ENCODE measurements at places on chromosomes 12 and 14.

DNA sequence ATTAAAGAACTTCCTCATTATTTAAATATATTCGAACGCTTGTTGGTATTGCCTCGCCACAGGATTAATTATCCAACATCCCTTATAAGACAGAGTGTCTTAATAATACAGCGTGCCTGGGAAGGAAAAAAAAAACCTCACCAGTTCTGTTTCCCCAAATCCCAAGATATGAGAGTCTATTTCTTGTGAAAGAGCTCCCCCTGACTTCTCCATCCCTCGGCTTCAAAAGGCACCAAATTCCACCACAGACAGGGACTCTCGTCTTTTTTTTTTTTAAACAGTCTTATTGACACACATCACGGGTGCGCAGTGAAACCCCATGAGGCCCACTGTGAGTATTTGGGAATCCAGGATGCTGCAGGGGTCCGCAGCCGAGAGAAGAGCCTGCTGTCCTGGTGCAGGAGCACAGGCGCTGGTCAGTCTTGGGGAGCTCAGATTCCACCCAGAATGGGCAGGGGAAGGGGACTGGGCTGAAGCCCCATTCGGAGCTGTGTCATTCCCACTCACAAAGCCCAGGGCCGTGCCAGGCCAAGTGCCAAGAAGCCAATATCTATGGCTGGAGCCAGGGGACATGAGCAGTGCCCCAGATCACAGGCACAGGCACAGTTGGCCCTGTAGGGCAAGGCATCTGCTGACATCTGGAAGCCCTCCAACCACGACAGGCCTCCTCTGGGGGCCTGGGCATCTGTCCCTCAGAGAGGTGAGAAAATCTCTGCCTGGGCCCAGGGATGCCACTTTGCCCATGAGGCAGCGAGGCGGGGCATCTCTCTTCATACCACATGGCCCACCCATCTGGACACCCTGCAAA, 71.9 kb downstream of the BCL11B start:
- no peak for DNase-seq

DNA sequence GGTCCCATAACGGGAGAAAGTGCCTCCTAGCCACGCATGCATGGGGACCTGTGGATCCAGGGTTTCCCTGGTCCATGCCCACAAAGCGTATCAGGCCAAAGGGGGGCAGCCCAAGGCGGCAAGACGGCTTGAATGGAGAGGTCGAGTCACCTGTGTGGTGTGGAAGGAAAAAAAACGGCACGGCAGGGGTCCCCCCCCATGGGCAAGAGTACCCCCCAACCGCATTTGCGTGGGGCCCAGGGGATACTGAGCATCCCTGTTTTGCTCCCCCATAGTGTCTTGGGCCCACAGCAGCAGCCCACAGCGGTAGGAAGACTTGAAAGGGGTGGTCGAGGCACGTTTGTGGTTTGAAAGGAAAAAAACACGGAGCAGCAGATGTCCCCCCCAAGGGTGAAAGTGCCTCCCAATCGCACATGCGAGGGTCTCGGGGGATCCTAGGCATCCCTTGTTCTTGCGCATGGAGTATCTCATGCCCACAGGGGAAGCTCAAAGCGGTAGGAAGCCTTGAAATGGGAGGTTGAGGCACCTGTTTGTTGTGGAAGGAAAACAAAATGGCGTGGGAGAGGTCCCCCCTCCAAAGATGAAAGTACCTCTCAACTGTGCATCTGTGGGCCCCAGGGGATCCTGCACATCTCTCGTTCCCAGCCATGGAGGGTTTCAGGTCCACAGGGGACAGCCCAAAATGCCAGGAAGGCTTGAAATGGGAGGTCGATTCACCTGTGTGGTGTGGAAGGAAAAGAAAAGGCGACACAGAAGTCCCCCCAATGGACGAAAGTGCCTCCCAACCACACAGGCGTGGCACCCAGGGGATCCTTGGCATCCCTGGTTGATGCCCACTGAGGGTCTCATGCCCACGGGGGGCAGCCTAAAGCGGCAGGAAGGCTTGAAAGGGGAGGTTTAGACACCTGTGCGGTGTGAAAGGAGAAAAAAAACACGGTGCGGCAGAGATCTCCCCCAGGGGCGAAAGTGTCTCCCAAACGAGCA, 577.5 kb downstream of the ALG10 start:
- DNase-seq = no peak

GRCh38 chr12:60967128-60967527, 1293.1 kb upstream of the USP15 start:
- no peak for DNase-seq

GRCh38 chr12:70603044-70603443, 34.2 kb downstream of the PTPRB start:
- DNase-seq = no peak

DNA sequence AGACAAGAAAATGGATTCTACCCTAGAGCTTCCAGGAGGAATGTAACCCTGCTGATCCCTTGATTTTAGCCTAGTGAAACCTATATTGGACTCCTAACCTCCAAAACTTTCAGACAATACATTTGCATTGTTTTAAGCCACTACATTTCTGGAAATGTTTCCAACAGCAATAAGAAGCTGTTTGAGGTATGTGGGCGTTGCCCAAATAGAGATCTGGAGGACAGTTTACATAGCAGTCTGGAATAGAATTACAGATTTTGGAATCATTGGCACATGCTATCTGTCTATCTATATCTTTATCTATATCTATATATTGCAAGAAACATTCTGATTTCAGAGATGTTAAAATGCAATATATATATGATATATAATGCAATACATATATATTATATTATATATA, 42.4 kb upstream of the EGLN3 start:
- no peak for DNase-seq

All from activated T-helper 1 cell treated with anti-CD3 and anti-CD28 coated beads, Interleukin-2, amount 50 U/mL, for 16 hours (primary cell).